Endothelial cell of umbilical vein (primary cell): ENCODE measurements at places on chromosomes 6 and 20. TPM values are rescaled to one million over a fixed set of nuclear protein-coding genes. Genes with fewer than 3 reads are reported as not detected.

DNA sequence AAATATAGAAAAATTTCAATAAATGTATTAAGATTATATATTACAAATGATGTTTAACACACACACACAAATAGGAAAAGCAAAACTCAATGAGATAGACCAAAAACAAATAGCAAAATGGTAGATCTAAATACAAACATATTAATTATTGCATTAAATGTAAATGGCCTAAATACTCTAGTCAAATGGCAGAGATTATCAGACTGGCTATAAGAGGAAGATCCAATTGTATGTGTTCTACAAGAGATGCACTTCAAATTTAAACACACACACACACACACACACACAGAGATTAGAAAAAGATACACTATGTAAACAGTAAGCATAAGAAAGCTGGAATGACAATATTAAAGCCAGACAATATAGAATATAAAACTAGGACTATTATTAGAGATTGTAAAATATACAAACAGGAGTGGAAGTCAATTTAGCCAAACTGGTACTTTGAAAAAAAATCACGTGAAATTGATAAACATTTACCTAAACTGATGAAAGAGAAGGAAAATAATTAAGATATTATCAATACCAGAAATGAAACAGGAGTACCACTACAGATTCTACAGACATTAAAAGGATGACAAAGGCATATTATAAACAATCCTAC is 150.5 kb downstream of the TBXT start:
- H3K4me3 ChIP-seq: no peak overlapping the region
- H3K27me3 ChIP-seq: no peaks in the 10 kb centered on the region
- no peaks in the 10 kb centered on the region for H3K4me1 ChIP-seq

DNA sequence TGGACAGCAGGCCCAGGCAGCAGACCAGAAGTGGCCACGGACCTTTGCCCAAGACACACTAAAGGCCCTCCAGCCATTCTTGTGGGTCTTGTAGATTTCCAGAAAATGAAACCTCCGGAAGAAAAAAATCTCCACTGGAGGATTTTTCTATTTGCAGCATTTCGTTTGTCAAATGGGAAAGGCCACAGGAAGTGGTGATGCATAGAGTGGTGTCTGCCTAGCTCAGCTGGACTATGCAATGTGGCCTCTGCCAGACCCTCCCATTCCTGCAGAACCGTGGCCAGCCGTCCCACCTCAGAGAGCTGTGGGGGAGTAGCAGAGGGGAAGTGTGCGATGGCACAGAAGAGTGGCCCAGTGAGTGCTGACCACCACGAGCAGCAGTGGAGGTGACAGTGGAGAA is 24.0 kb upstream of the INSM1 start:
- DNase-seq: no peak
- H3K4me1 ChIP-seq: no peaks in the 10 kb centered on the region
- no peaks in the 10 kb centered on the region for H3K27me3 ChIP-seq
- H3K27ac ChIP-seq: no peak overlapping the region
- no peak overlapping the region for H3K4me3 ChIP-seq

DNA sequence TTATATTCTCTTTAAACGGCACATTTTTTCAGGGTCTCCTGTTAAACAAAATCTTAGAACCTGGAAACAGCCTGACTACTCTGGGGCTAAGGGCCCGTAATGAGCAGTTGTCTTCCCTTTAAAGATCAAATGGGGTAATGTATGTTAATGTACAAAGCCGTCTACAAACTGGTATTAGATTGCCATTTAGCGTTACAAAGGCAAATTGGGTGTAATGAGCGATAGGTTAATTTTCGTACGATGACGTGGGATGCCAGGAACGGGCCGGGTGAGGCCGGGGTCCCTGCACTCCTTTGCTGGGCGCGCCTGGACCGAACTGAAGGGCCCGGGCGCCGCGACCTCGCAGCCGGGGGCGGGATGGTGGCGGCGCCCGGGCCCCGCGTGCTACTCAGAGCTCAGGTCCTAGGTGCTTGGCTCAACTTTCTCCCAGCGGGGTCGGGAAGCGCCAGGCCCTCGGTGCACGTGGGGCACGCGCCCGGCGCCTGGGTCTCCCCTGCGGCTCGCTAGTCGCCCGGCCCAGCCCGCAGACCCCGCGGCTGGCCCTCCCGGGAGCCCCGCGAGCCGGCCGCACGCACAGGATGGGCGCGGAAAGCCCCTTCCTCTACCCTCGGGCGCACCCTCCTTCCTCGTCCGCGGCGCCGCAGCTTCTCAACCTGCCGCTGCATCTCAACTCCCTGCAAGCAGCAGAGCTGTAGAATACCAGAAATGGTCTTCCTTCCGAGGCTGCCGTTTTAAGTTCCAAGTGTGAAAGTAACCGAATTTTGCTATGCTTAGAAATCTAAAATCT is 5.9 kb downstream of the NKX2-4 start:
- H3K4me1 ChIP-seq: peaks cover 2% of the 10 kb centered on the region
- DNase-seq: no peak
- H3K36me3 ChIP-seq: peaks cover 9% of the 10 kb centered on the region
- no peak overlapping the region for H3K4me3 ChIP-seq

GRCh38 chr20:12875510-12875909 is 133.3 kb upstream of the SPTLC3 start:
- H3K4me1 ChIP-seq: no peaks in the 10 kb centered on the region
- no peak overlapping the region for H3K27ac ChIP-seq
- no peaks in the 10 kb centered on the region for H3K36me3 ChIP-seq
- no peak overlapping the region for H3K4me3 ChIP-seq
- no peak for DNase-seq

- H3K4me1 ChIP-seq: no peaks in the 10 kb centered on the region
- no peaks in the 10 kb centered on the region for H3K36me3 ChIP-seq
- peaks cover 32% of the 10 kb centered on the region for H3K27me3 ChIP-seq
Observed at GRCh38 chr6:7684076-7684475, 41.8 kb upstream of the BMP6 start.

The C20orf141 gene
- not detected in 2 replicates for total RNA-seq

GRCh38 chr20:38806855-38807655 is 1.6 kb downstream of the PPP1R16B start:
- H3K27me3 ChIP-seq: no peaks in the 10 kb centered on the region
- H3K36me3 ChIP-seq: no peaks in the 10 kb centered on the region
- peaks cover 47% of the 10 kb centered on the region for H3K4me1 ChIP-seq
- H3K4me3 ChIP-seq: peak overlapping the region; percentile 57
- H3K27ac ChIP-seq: no peak overlapping the region

The MTCH1 gene
- 218 and 226 TPM in 2 replicates for total RNA-seq

The LY6G6D gene
- total RNA-seq: not detected in 2 replicates

DNA sequence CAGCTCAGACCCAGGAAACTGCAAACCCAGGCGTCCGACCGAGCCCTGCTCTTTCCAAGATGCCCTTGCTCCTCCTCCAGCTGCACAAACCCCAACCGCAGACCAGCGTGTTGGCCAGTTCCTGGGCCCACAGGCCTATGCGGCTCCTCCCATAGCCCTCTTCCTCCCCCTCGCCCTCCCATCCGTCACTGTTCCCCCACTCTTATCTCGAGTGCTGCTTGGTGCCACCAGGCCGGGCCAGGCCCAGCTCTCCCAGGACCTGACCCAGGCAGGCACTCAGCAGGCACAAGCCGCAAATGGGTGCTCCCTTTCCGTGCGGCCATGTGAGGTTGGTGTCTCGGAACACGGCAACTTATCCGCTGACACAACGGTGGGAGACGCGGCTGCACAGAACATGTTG is 28.6 kb downstream of the ADRM1 start:
- DNase-seq: no peak
- H3K27ac ChIP-seq: no peak overlapping the region
- no peak overlapping the region for H3K4me3 ChIP-seq
- no peaks in the 10 kb centered on the region for H3K27me3 ChIP-seq
- no peaks in the 10 kb centered on the region for H3K4me1 ChIP-seq
- H3K36me3 ChIP-seq: peaks cover 61% of the 10 kb centered on the region

DNA sequence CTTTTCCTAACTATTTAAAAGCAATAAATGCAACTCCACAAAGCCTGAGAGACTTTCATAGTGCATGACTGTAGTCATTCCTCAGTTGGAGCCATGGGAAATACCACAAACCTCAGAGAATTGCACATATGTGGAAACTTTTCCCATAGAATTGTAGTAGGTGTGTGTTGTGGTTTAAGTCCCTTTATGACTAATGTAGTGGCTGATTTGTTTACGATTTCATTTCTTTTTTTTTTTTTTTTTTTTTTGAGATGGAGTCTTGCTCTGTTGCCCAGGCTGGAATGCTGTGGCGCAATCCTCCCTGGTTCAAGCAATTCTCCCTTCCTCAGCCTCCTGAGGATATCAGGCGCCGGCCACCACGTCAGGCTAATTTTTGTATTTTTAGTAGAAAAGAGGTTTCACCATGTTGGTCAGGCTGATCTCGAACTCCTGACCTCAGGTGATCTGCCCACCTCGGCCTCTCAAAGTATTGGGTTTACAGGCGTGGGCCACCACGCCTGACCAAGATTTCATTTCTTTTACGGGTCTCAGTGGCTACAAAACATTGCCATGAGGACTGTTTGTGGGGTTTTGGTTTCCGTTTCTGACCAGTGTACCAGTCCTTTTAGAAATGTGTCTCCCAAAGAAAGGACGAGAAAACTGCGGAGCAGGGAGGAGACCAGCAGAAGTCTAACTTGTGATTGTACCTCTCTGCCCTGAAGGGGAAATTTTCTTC is 212.1 kb upstream of the MARCKS start:
- H3K27ac ChIP-seq: no peak overlapping the region
- H3K36me3 ChIP-seq: no peaks in the 10 kb centered on the region
- no peaks in the 10 kb centered on the region for H3K27me3 ChIP-seq
- H3K4me1 ChIP-seq: no peaks in the 10 kb centered on the region
- no peak overlapping the region for H3K4me3 ChIP-seq
- no peak for DNase-seq

DNA sequence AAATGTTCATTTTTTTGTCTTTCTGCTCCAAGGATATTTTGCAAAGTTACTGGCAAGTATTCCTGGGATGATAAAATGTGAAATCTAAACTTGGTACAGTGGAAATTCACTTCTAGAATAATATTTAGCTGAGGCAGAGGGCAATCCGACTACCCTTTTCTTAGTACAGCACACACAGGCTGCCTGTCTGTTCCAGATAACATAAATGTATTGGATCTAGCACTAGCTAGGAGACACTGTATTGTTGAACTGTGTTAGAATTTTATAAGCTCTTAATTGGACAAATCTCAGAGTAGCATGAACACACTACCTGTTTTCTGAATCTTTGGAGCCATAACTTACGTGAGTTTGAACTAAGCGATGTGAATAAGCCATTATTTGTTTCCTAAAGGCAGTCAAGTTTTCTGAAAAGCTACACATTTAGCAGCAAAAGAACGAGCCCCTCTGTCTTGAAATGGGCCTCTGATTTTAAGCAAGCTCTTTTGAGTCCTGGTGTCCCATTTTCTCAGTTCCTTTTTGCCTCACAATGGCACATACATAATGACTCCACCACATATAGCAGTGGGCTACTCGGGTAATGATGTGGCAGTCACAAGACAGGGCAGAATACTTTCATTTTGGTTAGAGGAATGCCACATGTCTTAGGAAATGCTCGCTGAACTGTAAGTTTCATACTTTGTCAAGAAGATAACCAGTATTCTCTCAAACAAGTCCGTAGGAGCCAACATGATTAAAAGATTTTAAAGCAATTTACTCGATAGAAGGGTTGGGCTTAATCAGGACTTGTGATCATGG is 116.5 kb upstream of the ESR1 start:
- no peaks in the 10 kb centered on the region for H3K27me3 ChIP-seq
- DNase-seq: no peak
- no peak overlapping the region for H3K4me3 ChIP-seq
- H3K4me1 ChIP-seq: no peaks in the 10 kb centered on the region
- H3K36me3 ChIP-seq: no peaks in the 10 kb centered on the region

- no peak overlapping the region for H3K27ac ChIP-seq
- peaks cover 7% of the 10 kb centered on the region for H3K4me1 ChIP-seq
- H3K27me3 ChIP-seq: no peaks in the 10 kb centered on the region
Observed at GRCh38 chr6:155452576-155452975, 3.1 kb downstream of the NOX3 start.

GRCh38 chr20:17215167-17215566 is 11.7 kb upstream of the PCSK2 start:
- H3K4me3 ChIP-seq: no peak overlapping the region
- no peaks in the 10 kb centered on the region for H3K36me3 ChIP-seq
- no peaks in the 10 kb centered on the region for H3K4me1 ChIP-seq
- H3K27ac ChIP-seq: no peak overlapping the region
- H3K27me3 ChIP-seq: no peaks in the 10 kb centered on the region

DNA sequence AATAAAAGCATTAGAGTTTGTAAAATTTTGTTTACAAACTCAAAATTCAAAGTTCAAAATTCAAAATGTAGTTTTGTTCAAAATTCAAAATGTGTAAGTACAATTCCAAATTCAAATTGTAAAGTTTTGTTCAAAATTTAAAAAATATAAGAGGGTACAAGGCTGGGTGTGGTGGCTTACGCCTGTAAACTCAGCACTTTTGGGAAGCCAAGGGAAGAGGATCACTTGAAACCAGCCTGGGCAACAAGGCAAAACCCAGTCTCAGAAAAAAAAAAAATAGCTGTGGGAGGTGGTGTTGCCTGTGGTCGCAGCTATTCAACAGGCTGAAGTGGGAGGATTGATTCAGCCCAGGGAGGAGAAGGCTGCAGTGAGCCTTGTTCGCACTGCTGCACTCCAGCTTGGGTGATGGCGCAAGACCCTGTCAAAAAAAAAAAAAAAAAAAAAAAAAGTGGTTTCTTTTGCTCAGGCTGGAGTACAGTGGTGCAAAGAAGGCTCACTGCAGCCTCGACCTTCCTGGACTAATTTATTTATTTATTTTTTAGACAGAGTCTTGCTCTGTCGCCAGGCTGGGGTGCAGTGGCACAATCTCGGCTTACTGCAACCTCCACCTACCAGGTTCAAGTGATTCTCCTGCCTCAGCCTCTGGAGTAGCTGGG is 5.4 kb upstream of the ZBTB12 start:
- DNase-seq: no peak
- peaks cover 5% of the 10 kb centered on the region for H3K27me3 ChIP-seq
- H3K27ac ChIP-seq: no peak overlapping the region
- H3K4me3 ChIP-seq: no peak overlapping the region
- H3K36me3 ChIP-seq: no peaks in the 10 kb centered on the region
- H3K4me1 ChIP-seq: peaks cover 3% of the 10 kb centered on the region

The ZNF165 gene
- total RNA-seq: 0.27 and 0.30 TPM in 2 replicates

GRCh38 chr20:61514396-61514795 is 262.3 kb downstream of the CDH4 start:
- no peaks in the 10 kb centered on the region for H3K27me3 ChIP-seq
- no peak overlapping the region for H3K27ac ChIP-seq
- DNase-seq: no peak
- no peaks in the 10 kb centered on the region for H3K4me1 ChIP-seq
- no peaks in the 10 kb centered on the region for H3K36me3 ChIP-seq

DNA sequence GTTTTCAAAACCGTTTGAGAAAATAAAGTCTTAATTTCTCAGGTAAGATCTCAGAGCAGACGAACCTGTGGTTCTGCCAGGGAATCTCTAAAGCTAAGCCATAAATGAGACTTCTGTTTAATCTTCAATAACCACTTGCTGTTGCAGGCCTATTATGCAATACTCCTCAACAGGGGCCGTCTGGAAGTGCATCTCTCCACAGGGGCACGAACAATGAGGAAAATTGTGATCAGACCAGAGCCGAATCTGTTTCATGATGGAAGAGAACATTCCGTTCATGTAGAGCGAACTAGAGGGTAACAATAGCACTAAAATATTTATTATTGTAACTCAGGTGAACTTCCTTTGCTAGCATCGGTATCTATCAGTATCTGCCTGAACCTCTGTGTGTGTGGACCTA is 223.7 kb downstream of the ARHGAP18 start:
- no peak overlapping the region for H3K27ac ChIP-seq
- no peak for DNase-seq
- H3K4me1 ChIP-seq: peaks cover 23% of the 10 kb centered on the region
- no peaks in the 10 kb centered on the region for H3K27me3 ChIP-seq

- H3K27ac ChIP-seq: no peak overlapping the region
- no peak overlapping the region for H3K4me3 ChIP-seq
- no peak for DNase-seq
Observed at GRCh38 chr20:19304389-19304788, 91.9 kb downstream of the SLC24A3 start.
